HuH-7 (cell line): ENCODE measurements at places on chromosomes 1 and 21.
A peak's percentile ranks its signal among the peaks of the same experiment; 100 is the strongest.

DNA sequence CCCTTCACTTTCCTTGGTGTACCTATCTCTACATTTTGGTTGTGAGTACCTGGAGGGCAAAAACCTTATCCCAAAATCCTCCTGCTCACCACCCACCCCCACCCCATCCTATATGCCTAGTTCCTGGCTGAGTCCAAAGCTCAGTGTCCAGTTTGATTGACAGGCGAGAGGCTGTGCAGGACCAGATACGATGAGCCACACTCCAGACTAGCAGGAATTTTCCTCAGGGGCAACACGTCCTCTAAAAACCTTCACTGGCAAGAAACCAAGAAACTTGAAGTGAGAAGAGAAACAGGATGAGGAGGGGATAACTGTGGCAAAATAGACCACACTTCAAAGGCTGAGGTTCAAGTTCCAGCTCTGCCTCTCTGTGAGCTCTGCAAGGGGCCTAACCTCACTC lies 1.1 kb upstream of the SLAMF8 start:
- DNase-seq, result no peak

DNA sequence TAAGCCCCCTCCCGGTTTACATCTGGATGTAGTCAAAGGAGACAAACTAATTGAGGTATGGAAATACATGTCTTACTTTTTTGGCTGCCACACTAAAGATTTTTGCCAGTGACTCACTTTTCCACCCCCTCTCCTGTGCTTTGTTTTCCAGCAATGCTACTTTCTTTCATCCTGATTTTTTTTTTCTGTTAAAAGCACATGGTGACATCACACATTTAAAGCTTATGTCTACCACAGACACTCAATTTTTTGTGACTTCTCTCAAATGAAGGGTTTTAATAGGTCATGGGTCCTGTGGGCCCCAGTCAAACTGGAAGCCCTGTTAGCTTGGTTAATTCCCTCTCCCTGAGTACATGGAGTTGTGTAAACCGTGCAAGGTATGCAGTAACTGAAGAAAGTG lies 2.2 kb downstream of the PPP1R8 start:
- DNase-seq, result no peak

DNA sequence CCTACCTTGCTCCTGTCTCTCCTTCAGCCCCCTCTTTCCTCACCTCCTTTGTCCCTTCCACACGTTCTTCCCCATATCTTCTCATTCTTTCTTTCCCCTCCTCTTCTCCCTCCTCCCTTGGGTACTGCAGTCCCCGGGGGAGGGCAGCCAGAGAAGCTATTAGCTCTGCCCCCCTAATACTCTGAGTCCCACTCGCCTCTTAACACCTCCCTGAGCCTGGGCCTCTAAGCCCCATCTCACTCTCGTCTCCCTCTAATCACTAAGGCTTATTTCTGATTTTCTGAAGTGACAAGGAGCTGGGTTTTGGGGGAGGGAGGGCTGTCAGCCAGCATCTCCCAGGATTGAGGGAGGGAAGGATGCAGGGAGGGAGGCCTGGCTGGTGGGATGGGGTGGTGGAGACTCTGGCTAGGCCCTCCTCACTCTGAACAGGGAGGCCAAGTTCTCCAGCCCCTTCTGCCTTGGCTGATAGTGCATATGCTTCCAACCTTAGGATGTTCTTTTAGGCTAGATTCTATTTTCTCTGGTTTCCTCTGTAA lies 25.6 kb upstream of the DMBX1 start:
- no peak for DNase-seq

GRCh38 chr1:1144122-1144842 lies 28.4 kb upstream of the C1orf159 start:
- no peak for DNase-seq

- DNase-seq, result no peak
These were observed 273.8 kb upstream of the ESRRG start for GRCh38 chr1:216997069-216997468.

GRCh38 chr21:45410151-45410864 lies 5.3 kb downstream of the COL18A1 start:
- peak; percentile 77 for DNase-seq

DNA sequence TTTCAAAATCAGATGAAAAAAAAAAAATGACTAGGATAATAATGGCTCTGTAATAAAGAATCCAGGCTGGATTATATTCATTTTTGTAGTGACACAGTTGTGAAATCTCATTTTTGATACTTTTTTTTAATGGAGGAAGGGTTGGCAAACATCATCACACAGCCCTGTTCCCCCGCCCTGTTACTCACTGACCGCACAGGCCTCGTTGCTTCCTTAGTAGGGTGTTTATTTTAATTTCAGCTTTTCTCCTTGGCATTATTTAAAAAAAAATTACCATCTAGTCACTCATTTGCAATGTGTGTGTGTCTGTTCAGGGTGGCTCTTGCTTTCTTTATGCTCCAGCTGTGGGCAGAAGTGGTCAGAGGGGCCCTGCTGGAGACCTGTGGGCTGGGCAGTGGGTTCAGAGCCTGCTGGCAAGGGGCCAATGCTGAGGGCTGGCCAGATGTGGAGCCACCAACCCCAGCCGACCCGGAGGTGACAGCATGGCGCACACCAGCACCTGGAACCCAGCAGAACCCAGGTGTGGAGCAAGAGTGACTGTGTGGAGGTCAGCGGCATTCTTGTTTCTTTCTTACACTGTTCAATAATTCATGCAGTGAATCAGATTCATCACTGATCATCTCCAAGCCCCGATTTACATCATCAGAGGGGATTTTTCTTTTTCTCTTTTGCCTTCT lies 44.6 kb downstream of the ZSCAN20 start:
- no peak for DNase-seq

GRCh38 chr1:15185617-15186016 lies 32.1 kb downstream of the TMEM51 start:
- DNase-seq, result no peak

DNA sequence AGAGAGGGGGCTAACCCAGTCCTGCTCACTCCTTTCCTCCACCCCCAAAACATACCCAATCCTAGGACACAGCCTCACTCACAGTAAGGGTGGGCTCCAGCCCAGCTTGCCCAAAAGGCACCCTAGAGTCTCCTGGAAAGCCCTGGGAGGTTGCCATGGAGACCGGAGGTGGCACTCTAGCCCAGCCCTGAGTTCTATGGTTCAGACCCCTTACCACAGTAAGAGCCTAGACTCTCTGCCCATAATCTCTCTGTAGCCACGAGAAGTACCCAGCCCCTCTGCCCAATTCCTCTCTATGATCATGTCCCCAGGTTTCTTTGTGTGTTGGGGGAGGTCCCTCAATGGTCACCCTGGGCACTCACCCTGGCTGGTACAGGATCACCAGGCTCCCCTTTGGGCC lies 14.4 kb downstream of the COL16A1 start:
- no peak for DNase-seq

DNA sequence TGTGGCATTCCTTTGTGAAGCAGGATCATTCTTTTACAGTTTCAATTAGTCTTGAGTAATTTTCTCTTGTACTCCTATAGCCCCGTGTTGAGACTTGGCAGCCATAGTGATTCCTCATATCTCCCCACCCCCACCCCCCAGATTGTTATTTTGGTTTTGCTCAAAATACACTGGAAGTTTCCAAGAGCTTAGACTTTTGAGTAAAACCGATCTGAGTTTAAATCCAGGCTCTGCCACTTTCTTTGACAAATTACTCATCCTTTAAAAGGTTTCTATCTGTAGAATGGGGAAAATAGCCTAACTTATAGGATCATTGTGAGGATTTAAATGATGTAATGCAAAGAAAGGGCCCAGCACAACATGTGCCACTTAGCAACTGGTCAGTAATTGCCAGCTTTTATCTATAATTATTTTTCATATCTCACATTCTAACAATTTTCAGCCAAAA lies 53.1 kb upstream of the RC3H1 start:
- no peak for DNase-seq

DNA sequence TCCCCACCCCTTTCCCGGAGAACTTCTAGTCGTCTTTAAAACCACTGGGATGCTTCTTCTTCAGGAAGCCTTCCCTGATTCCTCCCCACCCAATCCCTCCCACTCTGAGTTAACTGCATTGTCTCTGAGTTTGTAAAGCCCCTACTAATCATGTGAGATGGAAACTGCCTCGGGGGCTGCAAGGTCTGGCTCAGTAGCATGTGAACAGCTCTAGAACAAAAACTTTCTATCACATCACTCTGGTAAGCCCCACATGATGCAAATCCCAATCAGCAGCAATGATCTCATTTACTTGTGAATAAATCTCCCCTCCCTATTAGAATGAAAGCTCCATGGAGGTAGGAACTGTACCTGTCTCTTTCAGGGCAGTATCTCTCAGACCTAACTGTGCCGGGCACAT lies 141.0 kb upstream of the JUN start:
- no peak for DNase-seq

DNA sequence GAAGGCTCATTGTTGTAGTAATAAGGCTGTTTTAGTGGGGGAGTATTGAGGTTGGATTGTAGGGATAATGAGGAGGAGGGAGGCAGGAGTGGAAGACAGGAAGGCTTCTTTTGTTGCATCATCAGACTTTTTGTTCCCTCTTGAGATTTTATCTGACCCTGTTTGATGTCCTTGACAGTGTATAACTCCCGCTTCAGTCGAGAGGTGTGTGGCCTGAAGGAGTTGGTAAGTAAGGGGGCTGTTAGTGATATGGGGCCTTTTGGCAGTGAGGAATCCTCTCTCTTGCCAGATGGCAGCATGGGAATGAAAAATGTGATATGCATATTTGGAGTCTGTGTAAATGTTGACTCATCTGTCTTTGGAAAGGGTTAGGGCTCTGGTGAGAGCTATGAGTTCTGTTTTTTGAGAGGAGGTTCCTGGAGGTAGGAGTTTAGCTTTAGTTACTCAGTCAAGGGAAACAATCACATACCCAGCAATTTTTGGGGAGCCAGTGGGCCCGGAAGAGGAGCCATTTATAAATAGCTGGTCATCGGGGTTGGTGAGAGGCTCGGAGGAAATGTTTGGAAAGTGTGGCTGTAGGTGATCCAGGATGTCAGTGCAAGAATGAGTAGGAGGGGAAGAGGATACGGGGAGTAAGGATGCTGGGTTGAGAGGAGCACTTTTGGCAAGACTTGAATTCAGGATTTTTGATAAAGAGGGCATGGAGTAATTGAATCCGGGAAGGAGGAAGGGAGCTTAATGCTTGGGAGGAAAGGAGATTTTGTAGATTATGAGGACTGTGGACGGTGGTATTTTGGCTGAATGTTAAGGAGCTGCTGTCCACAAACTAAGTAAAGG lies 136.7 kb upstream of the ETV3 start:
- no peak for DNase-seq

GRCh38 chr1:207858806-207859205 lies 52.1 kb downstream of the CD34 start:
- DNase-seq, result no peak

- no peak for DNase-seq
These were observed 173.9 kb upstream of the HOOK1 start for GRCh38 chr1:59640851-59641250.

DNA sequence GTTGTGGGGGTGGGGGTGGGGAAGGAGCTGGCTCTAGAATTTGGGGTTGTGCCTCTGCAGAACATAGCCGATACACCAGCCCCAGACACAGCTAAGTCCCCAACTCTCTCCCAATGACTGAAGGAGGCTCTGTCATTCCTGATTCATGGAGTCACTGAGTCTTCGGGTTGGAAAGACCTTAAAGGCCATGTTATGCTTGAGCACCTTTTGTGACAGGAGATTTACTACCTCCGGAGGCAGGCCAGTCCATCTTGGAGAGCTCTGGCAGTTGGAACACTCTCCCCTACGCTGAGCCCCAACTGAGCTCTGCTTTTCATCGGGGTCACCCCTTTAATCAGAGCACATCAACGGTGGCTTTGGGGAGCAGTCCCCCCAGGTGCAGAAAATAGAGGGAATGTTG lies 284.4 kb upstream of the GJB5 start:
- no peak for DNase-seq

- no peak for DNase-seq
These were observed 23.8 kb downstream of the ANP32E start for GRCh38 chr1:150212070-150212469.

GRCh38 chr1:51714374-51715019 lies 97.6 kb downstream of the OSBPL9 start:
- no peak for DNase-seq

DNA sequence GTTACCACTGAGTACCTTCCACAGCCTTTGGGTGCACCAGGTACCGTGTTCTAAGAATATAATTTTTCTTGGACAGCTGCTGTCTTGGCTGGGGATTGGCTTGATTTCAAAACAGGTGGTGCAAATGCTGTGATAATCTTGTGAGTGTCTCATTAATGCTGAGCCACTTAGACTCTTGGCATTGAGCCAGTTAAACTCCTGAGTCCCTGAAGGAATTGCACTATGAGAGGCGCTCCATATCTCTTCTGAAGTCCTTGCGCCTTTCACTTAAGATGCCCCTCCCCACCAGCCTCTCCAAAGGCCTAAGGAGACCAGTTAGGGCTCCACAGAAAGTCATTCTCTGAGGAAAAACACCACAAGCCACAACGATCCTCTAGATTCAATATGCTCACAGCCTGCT lies 51.0 kb downstream of the BACH1 start:
- no peak for DNase-seq

- DNase-seq, result no peak
These were observed 20.7 kb upstream of the HRNR start for GRCh38 chr1:152244576-152245273.

DNA sequence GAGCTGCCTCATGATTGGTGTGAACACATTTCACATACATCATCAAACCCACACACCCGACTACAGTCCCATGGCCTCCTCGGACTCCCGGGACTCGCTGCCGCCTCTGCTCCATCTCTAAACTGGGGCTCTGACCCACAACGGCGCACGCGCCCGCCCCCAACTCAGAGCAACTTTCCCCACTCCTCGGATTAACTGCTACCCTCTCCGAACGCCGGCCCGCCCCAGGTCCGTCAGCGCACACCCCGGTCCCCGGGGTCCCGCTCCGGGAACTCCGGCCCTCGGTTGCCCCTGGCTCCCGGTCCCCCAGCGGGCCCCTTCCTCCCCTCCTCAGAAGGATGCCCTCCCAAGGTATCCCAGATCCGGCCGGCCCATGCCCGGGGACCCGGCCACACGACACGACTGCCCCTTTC lies 740 bp downstream of the DSTYK start:
- DNase-seq, result no peak

DNA sequence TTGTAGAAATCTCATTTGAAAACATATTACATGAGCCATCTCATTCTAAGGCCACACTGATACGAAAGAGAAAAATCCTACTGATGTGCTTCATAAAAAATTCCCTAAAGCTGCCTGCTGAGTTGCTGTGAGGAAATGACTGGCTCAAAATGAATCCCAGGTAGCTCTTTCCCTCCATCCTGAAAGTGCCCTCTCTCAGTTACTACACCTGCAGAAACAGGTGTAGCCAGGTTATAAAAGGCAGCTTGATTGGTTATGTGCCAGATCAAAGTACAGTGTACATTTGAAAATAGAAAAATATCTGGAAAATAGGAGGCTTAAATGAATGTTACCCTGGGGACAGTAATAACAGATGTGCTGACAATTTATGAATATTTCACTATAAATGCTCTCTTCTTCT lies 833.4 kb upstream of the ADGRL4 start:
- no peak for DNase-seq

- no peak for DNase-seq
These were observed 123.8 kb upstream of the PRDX6 start for GRCh38 chr1:173353350-173353749.

DNA sequence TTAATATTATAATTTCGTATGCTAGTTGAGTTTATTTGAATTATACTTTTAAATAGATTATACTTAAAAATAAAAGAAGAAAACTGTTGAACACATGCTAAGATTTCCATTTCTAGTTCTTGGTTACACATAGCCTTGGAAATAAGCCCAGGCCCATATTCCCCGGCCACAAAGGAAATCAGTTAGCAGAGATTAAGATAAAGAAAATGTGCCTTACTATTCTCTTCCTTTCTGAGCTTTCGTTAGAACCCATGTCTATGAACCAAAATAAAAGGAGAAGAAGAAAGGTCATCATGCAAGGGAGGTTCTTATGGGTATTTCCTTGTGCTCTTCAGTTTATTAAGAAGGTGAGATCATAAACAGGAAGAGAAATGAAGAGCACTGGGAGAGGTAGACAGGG lies 32.3 kb upstream of the CRP start:
- DNase-seq, result no peak
